ENCODE measurements at places on chromosomes 6 and 20.

DNA sequence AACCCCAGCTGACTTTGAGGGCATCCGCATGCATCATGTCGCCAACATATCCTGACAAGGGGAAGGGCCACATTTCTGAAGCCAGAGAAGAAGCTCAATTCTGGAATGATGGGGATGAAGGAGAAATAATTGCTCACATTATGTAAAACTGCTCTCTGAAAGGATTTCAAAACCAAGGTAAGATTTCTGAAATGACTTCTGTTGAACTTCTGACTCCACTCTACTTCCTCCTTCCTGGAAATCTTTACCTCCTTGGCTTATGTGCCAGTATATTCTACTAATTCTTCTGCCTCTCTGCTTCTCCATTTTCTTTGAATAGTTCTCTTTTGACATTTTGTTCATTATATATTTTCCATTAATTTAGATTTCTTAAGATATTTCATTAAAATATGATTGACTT lies 31.9 kb downstream of the HLA-DPB1 start:
- no peak for DNase-seq

- DNase-seq, result no peak
These were observed 19.6 kb downstream of the POFUT1 start for GRCh38 chr20:32227306-32227705.

GRCh38 chr20:62367633-62368391 lies 700 bp upstream of the LAMA5 start:
- DNase-seq, result peak; percentile 46

GRCh38 chr6:139443231-139444112 lies 69.0 kb upstream of the CITED2 start:
- no peak for DNase-seq

DNA sequence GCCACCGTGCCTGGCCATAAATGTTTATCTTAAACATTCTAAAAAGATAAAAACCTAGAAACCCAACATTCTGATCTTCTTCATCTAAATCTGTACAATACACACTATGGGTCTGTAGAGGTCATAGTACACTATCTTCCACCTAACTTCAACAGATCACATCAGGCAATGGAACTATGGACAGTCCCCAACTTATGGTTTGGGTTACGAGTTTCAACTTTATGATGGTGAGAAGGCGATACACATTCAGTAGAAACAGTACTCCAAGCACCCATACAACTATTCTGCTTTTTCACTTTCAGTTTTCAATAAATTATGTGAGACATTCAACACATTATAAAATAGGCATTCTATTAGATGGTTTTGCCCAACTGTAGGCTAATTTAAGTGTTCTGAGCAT lies 23.1 kb downstream of the FKBP5 start:
- no peak for DNase-seq

GRCh38 chr20:62576815-62577489 lies 65.4 kb upstream of the SLCO4A1 start:
- no peak for DNase-seq

GRCh38 chr6:117776441-117776840 lies 101.2 kb downstream of the NUS1 start:
- DNase-seq, result no peak

GRCh38 chr20:12721636-12722035 lies 287.1 kb upstream of the SPTLC3 start:
- DNase-seq, result no peak

Measured in NCI-H526 (cell line).